ENCODE measurements at places on chromosomes 2 and 18. TPM values are rescaled to one million over a fixed set of nuclear protein-coding genes. Genes with fewer than 3 reads are reported as not detected.
A peak's percentile ranks its signal among the peaks of the same experiment; 100 is the strongest.

GAREM1 gene
- 9.1 TPM for total RNA-seq

- no peak overlapping the region for H3K4me3 ChIP-seq
- no peak overlapping the region for H3K27ac ChIP-seq
These were observed 82.3 kb downstream of the VAPA start for GRCh38 chr18:9996094-9996493.

DNA sequence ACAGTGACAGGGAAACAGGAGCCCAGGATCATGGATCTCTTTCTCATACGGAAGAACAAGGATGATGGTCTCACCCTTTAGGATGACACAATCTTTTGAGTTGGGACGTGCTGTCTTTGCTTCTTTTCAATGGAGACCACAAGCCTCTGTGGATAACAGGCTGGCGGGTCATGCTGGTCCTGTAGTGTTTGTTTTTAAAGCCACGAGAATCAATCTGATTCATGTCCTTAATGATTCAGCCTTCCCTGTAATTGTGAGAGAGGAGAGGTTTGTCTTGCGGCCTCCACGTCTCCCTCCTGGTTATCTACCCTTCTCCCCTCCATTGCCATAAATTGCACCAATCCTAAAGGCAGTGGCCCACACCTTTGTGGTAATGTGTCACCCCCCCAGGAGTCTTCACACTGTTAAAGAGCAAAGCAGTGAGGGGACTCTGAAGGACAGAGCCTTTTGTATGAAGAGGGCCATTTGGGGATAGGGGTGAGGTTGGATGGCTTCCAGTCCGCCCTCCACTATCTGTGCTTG, 87.7 kb upstream of the TGFA start:
- no peaks in the 10 kb centered on the region for H3K27me3 ChIP-seq
- no peak for DNase-seq
- no peak overlapping the region for H3K4me3 ChIP-seq
- no peaks in the 10 kb centered on the region for H3K4me1 ChIP-seq

DNA sequence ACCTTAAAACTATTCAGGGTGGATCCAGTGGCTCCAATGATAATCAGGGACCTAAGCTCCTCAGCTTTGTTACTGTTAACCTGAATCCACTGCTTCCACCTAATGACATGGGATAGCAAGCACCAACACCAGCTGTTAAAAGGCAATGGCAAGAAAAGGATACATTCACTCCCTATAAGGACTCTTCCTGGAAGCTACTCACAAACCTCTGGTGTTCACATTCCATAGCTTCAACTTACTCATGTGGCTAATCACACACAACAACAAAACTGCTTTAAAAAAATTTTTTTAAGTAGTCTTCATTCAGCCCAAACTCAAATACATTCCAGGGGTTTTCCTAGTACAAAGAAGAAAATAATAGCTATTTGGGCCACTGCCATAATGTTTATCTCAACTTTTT, 24.5 kb downstream of the ROCK2 start:
- peak overlapping the region; percentile 34 for H3K27ac ChIP-seq
- peak; percentile 13 for DNase-seq
- H3K27me3 ChIP-seq: no peaks in the 10 kb centered on the region
- no peaks in the 10 kb centered on the region for H3K36me3 ChIP-seq

GRCh38 chr18:59512025-59512755, 153.1 kb upstream of the LMAN1 start:
- H3K4me3 ChIP-seq: no peak overlapping the region
- H3K27me3 ChIP-seq: no peaks in the 10 kb centered on the region
- peaks cover 24% of the 10 kb centered on the region for H3K4me1 ChIP-seq
- DNase-seq: peak; percentile 37

DNA sequence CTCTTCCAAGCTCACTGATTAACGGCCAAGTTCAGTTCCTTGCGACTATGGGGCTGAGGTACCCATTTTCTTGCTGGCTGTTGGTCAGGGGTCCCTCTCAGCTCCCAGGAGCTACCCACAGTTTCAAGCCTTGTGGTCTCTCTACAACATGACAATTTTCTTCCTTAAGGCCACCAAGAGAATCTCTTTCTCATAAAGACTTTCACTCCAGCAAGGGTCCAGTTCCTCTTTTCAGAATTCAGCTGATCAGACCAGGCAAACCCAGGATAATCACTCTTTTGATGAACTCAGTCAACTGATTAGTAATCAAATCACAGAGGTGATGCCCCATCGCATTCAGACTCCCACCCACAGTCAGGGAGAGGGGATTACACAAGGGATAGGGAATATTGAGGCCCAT, 129.7 kb downstream of the IRS1 start:
- H3K4me1 ChIP-seq: peaks cover 20% of the 10 kb centered on the region
- no peaks in the 10 kb centered on the region for H3K27me3 ChIP-seq
- no peak for DNase-seq
- no peaks in the 10 kb centered on the region for H3K36me3 ChIP-seq

- no peaks in the 10 kb centered on the region for H3K27me3 ChIP-seq
- DNase-seq: no peak
- H3K4me3 ChIP-seq: no peak overlapping the region
- H3K27ac ChIP-seq: no peak overlapping the region
- no peaks in the 10 kb centered on the region for H3K36me3 ChIP-seq
These were observed 167.6 kb downstream of the DCDC2C start for GRCh38 chr2:3871002-3871401.

GRCh38 chr2:140988597-140988996, 1142.2 kb downstream of the LRP1B start:
- no peak for DNase-seq
- no peak overlapping the region for H3K4me3 ChIP-seq
- H3K27ac ChIP-seq: no peak overlapping the region

- H3K36me3 ChIP-seq: no peaks in the 10 kb centered on the region
- no peak overlapping the region for H3K4me3 ChIP-seq
- no peaks in the 10 kb centered on the region for H3K27me3 ChIP-seq
- DNase-seq: no peak
- H3K4me1 ChIP-seq: peaks cover 20% of the 10 kb centered on the region
- no peak overlapping the region for H3K27ac ChIP-seq
These were observed 189.9 kb downstream of the MYO1B start for GRCh38 chr2:191435141-191435540.

DNA sequence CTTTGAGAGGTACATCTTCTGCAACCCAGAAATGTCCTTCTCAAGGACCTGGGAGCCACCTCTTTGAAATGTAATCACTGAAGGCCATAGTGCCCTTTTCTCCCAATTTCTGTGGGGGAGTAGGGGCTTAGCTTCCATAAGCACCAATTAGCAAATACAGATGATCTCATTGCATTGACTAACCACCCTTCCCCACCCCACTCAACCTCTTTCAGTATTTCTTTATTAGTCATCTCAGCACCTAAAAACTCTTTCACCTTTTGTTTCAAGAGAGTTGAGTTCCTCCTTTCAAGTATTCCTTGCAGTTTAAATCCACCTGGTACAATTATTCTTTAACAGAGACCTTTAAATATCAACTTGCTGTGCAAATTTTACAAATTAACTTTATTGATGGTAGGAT, 1011.8 kb upstream of the CDH2 start:
- H3K36me3 ChIP-seq: no peaks in the 10 kb centered on the region
- H3K4me3 ChIP-seq: no peak overlapping the region
- H3K27me3 ChIP-seq: no peaks in the 10 kb centered on the region
- H3K4me1 ChIP-seq: no peaks in the 10 kb centered on the region
- H3K27ac ChIP-seq: no peak overlapping the region

GRCh38 chr2:186093174-186093573, 354.6 kb downstream of the FSIP2 start:
- no peak for DNase-seq
- no peaks in the 10 kb centered on the region for H3K36me3 ChIP-seq
- no peak overlapping the region for H3K27ac ChIP-seq

GRCh38 chr2:120134263-120134662, 88.9 kb downstream of the TMEM185B start:
- H3K27me3 ChIP-seq: no peaks in the 10 kb centered on the region
- no peak overlapping the region for H3K27ac ChIP-seq
- H3K4me1 ChIP-seq: no peaks in the 10 kb centered on the region
- peaks cover 4% of the 10 kb centered on the region for H3K36me3 ChIP-seq

GRCh38 chr2:215657844-215658243, 222.0 kb upstream of the FN1 start:
- no peaks in the 10 kb centered on the region for H3K27me3 ChIP-seq
- peak; percentile 89 for DNase-seq
- no peak overlapping the region for H3K27ac ChIP-seq
- H3K4me1 ChIP-seq: no peaks in the 10 kb centered on the region
- H3K4me3 ChIP-seq: no peak overlapping the region
- H3K36me3 ChIP-seq: no peaks in the 10 kb centered on the region

NGEF gene
- 2.1 TPM for total RNA-seq

VWC2L gene
- 0.11 TPM for total RNA-seq

DNA sequence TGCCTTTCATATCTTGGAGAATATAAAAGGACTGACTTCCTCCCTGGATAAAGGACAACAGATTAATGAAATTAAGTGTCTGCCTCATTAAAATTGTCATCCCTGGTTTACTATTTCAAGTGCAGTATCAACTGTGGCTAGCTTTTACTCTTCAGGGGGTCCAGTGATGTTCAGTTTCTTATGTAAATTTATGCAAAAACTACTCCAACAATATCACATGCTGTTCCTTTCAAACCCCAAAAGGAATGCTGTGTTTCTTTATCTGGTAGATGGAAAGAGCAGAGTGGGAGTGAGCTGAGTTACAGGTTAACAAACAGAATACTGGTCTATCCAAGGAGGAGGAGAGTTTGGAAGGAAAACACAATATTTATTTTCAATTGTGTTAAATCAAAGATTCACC, 283.7 kb upstream of the VWC2L start:
- no peaks in the 10 kb centered on the region for H3K27me3 ChIP-seq
- DNase-seq: no peak
- no peaks in the 10 kb centered on the region for H3K36me3 ChIP-seq
- H3K4me3 ChIP-seq: no peak overlapping the region
- H3K27ac ChIP-seq: no peak overlapping the region

OSBPL6 gene
- total RNA-seq: 1.6 TPM

- peaks cover 6% of the 10 kb centered on the region for H3K4me1 ChIP-seq
- H3K27ac ChIP-seq: no peak overlapping the region
- DNase-seq: no peak
- no peaks in the 10 kb centered on the region for H3K36me3 ChIP-seq
These were observed 23.4 kb downstream of the MBD5 start for GRCh38 chr2:148044322-148044721.

- H3K4me3 ChIP-seq: no peak overlapping the region
- peaks cover 4% of the 10 kb centered on the region for H3K4me1 ChIP-seq
- H3K27ac ChIP-seq: no peak overlapping the region
- H3K36me3 ChIP-seq: no peaks in the 10 kb centered on the region
- no peak for DNase-seq
- no peaks in the 10 kb centered on the region for H3K27me3 ChIP-seq
These were observed 50.3 kb downstream of the SERPINB8 start for GRCh38 chr18:64019922-64020756.

DNA sequence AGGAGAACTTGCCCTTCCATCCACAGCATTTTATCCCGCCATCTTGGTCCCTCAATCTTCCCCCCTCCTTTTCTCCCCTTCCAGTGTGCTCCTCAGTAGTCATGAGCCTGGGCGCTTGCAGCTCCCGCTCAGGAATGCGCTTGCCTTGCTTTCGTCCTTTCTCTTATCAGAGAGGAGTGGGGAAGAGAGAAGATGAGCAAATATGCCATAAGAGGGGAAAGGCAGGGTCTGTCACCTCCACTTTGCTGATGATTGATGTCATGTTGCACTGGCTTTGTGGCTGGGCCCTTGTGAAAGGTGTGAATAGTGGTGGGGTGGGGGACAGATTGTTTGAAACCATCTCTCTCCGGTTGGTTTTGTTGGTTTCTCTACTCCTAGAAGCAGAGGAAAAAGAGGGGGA, 569.3 kb downstream of the TNS1 start:
- DNase-seq: peak; percentile 43
- H3K36me3 ChIP-seq: no peaks in the 10 kb centered on the region
- peak overlapping the region; percentile 36 for H3K27ac ChIP-seq
- H3K4me3 ChIP-seq: no peak overlapping the region
- H3K4me1 ChIP-seq: peaks cover 67% of the 10 kb centered on the region

EFR3B gene
- total RNA-seq: 12.9 TPM

ITPRIPL1 gene
- 1.3 TPM for total RNA-seq

NUP35 gene
- 7.8 TPM for total RNA-seq

- H3K27ac ChIP-seq: no peak overlapping the region
- H3K4me3 ChIP-seq: no peak overlapping the region
- H3K27me3 ChIP-seq: no peaks in the 10 kb centered on the region
These were observed 6.7 kb downstream of the ASB3 start for GRCh38 chr2:53780056-53780455.

DNA sequence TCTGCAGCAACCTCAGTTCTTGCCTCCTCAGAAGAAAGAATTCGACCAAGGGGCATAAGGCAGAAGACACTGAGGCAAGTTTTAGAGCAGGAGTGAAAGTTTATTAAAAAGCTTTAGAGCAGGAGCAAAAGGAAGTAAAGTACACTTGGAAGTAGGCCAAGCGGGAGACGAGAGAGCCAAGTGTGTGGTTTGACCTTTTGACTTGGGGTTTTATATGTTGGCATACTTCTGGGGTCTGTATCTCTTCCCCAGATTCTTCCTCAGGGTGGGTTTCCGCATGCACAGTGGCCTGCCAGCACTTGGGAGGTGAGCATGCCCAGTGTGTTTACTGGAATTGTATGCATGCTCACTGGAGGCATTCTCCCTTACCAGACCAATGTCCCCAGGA, 59.3 kb upstream of the ANKRD44 start:
- H3K4me3 ChIP-seq: no peak overlapping the region
- H3K36me3 ChIP-seq: no peaks in the 10 kb centered on the region
- no peak overlapping the region for H3K27ac ChIP-seq
- H3K4me1 ChIP-seq: no peaks in the 10 kb centered on the region
- DNase-seq: peak; percentile 60
- H3K27me3 ChIP-seq: no peaks in the 10 kb centered on the region

- peaks cover 7% of the 10 kb centered on the region for H3K4me1 ChIP-seq
- no peaks in the 10 kb centered on the region for H3K36me3 ChIP-seq
These were observed 6.6 kb downstream of the PSD4 start for GRCh38 chr2:113180131-113180946.

DNA sequence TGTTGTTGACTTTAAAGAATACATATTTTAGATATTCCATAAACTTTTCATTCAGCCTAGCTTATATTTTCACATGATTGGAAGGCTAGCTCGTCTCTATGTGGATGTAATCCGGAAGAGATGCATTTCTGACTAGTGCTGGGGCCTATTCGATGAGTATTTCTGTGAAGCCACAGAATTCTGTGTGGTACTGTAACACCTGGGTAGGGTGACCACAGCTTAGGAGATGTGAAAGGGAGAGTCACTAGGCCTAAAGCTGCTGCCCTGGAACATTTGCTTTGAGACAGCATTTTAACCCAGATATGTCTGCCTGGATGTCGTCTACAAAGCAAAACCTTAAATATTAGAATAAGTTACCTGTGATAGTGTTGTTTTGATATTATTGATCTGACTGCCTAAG, 83.5 kb downstream of the ZNF236 start:
- no peak overlapping the region for H3K4me3 ChIP-seq
- no peaks in the 10 kb centered on the region for H3K27me3 ChIP-seq
- no peaks in the 10 kb centered on the region for H3K36me3 ChIP-seq
- peaks cover 3% of the 10 kb centered on the region for H3K4me1 ChIP-seq

GRCh38 chr2:19442731-19443130, 84.3 kb upstream of the OSR1 start:
- no peak overlapping the region for H3K4me3 ChIP-seq
- no peaks in the 10 kb centered on the region for H3K36me3 ChIP-seq
- H3K27ac ChIP-seq: no peak overlapping the region
- no peak for DNase-seq
- H3K4me1 ChIP-seq: no peaks in the 10 kb centered on the region
- no peaks in the 10 kb centered on the region for H3K27me3 ChIP-seq

HTR2B gene
- total RNA-seq: not detected

- H3K4me3 ChIP-seq: peak overlapping the region; percentile 86
- no peak overlapping the region for H3K27ac ChIP-seq
- DNase-seq: peak; percentile 93
- no peaks in the 10 kb centered on the region for H3K36me3 ChIP-seq
- no peaks in the 10 kb centered on the region for H3K27me3 ChIP-seq
These were observed 2.2 kb upstream of the KCNH7 start for GRCh38 chr2:162840598-162841246.
